Activated CD4-positive, alpha-beta T cell treated with anti-CD3 and anti-CD28 coated beads, Interleukin-2, amount 10 ng/mL, durations not matched to agents 7 days and 5 days (primary cell): ENCODE measurements at places on chromosomes 1 and 21. TPM values are rescaled to one million over a fixed set of nuclear protein-coding genes. Genes with fewer than 3 reads are reported as not detected.

NCF2 gene
- total RNA-seq, result 15.8 TPM

ITLN2 gene
- total RNA-seq, result not detected

GUCA2A gene
- not detected for total RNA-seq

DVL1 gene
- total RNA-seq, result 34.0 TPM

FAM72D gene
- 22.2 TPM for total RNA-seq

HES2 gene
- total RNA-seq, result 0.30 TPM

GRCh38 chr1:56125316-56125715 is 454.0 kb downstream of the PLPP3 start:
- no peak overlapping the region for H3K4me3 ChIP-seq
- no peaks in the 10 kb centered on the region for H3K4me1 ChIP-seq
- H3K36me3 ChIP-seq, result no peaks in the 10 kb centered on the region
- no peaks in the 10 kb centered on the region for H3K27me3 ChIP-seq
- H3K27ac ChIP-seq, result no peak overlapping the region
- no peak for DNase-seq

DNA sequence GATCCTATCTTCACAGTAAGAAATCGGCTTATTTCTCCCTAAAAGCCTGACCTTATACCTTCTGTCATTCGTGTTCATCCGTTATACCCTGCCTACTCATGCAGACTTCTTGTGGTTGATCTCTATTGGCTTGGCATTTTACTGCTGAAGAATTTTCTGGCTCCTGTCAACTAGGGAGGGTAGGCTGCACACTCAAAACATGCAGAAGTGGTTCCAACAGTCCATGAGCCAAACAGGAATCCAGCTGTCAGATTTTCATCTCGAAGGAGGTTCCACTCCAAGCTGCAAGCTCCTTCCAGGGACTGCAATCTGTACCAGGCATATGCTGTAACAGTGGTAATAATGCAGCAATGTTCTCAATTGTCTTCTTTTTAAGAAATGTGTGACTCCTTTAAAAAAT is 10.1 kb downstream of the DNAJC11 start:
- H3K27ac ChIP-seq, result no peak overlapping the region
- no peaks in the 10 kb centered on the region for H3K36me3 ChIP-seq
- no peak overlapping the region for H3K4me3 ChIP-seq

DNA sequence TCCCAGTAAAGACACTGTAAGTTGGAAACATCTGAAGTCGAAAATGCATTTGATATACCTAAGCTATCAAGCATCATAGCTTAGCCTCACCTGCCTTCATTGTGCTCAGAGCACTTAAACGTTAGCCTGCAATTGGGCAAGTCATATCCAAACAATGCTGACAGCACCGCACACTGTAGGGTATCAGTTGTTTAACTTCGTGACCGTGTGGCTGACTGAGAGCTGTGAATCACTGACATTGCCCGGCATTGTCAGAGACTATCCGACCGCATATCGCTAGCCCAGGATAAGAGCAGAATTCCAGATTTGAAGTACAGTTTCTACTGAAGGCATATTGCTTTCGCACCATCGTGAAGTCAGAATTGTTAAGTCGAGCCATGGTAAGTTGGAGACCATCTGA is 41.5 kb downstream of the GALNT2 start:
- H3K4me1 ChIP-seq, result peaks cover 96% of the 10 kb centered on the region
- no peaks in the 10 kb centered on the region for H3K27me3 ChIP-seq
- no peak for DNase-seq
- no peak overlapping the region for H3K4me3 ChIP-seq
- H3K36me3 ChIP-seq, result peaks cover 3% of the 10 kb centered on the region
- peak overlapping the region; percentile 51 for H3K27ac ChIP-seq

GRCh38 chr1:156492591-156493080 is 7.9 kb downstream of the MEF2D start:
- peaks cover 92% of the 10 kb centered on the region for H3K4me1 ChIP-seq
- no peaks in the 10 kb centered on the region for H3K27me3 ChIP-seq
- peaks cover 36% of the 10 kb centered on the region for H3K36me3 ChIP-seq
- H3K27ac ChIP-seq, result no peak overlapping the region

DNA sequence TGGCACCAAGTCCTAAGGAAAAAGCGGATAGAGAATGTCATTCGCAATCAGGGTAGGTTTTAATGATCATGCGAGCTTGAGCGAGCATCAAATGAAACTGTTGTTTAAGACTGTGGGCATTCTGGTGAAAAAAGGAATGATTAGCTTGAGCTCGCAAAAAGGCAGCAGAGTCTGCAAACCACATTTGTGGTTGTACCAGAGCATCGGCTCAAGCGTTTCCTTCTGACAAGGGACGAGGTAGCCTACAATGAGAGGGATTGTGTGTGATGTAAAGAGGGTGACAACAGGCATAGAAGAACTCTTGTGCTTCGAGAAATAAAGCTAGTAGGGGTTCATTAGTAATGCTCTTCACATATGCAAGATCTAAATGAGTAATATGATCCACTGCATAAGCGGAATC is 11.1 kb upstream of the CD48 start:
- peaks cover 3% of the 10 kb centered on the region for H3K36me3 ChIP-seq
- peak; percentile 23 for DNase-seq
- H3K4me1 ChIP-seq, result peaks cover 36% of the 10 kb centered on the region
- no peak overlapping the region for H3K4me3 ChIP-seq
- H3K27me3 ChIP-seq, result no peaks in the 10 kb centered on the region

DNA sequence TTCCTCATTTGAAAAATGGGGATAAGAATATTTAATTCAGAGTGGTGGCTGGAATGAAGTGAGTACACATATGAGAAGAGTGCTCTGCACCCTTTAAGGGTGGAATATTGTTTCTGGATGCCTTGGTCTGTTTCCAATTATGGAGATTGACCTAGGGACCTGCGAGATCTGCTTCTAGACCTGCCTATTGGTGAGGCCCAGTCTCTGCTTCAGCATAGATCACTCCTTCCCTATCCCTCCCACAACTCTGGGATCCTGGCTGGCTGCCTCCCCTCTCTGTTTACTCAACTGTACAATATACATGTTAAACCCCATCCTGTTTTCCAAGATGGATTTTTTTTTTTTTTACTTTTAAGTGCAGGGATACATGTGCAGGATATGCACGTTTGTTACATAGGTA is 6.4 kb upstream of the LDLRAD1 start:
- peaks cover 4% of the 10 kb centered on the region for H3K27me3 ChIP-seq
- peaks cover 3% of the 10 kb centered on the region for H3K36me3 ChIP-seq
- no peak overlapping the region for H3K27ac ChIP-seq

- peaks cover 7% of the 10 kb centered on the region for H3K4me1 ChIP-seq
- H3K36me3 ChIP-seq, result no peaks in the 10 kb centered on the region
- H3K27ac ChIP-seq, result no peak overlapping the region
These were observed 36.4 kb downstream of the RXRG start for GRCh38 chr1:165408518-165408917.

DNA sequence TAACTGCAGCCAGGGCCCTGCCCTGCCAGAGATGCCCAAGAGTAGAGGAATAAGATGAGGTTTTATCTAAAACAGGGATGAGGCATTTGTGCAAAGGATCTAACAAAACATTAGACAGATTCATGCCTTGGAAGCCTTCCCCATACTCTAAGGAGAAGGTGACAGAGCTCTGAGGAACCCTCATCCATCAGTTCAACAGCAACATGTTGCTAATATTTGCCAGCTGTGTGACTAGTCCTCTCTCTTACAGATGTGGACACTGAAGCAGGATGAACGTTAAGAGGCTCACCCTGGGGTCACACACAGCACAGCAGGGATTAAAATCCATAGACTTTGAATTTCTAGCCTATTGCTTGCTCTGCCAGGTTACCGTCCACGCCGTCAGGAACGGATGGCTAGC is 99.0 kb downstream of the ZBTB18 start:
- H3K4me1 ChIP-seq, result no peaks in the 10 kb centered on the region
- no peak overlapping the region for H3K4me3 ChIP-seq
- no peak for DNase-seq
- H3K36me3 ChIP-seq, result no peaks in the 10 kb centered on the region
- H3K27ac ChIP-seq, result no peak overlapping the region

GRCh38 chr1:118144684-118145083 is 40.3 kb downstream of the SPAG17 start:
- H3K4me3 ChIP-seq, result no peak overlapping the region
- no peaks in the 10 kb centered on the region for H3K4me1 ChIP-seq
- no peaks in the 10 kb centered on the region for H3K27me3 ChIP-seq
- H3K27ac ChIP-seq, result no peak overlapping the region

DNA sequence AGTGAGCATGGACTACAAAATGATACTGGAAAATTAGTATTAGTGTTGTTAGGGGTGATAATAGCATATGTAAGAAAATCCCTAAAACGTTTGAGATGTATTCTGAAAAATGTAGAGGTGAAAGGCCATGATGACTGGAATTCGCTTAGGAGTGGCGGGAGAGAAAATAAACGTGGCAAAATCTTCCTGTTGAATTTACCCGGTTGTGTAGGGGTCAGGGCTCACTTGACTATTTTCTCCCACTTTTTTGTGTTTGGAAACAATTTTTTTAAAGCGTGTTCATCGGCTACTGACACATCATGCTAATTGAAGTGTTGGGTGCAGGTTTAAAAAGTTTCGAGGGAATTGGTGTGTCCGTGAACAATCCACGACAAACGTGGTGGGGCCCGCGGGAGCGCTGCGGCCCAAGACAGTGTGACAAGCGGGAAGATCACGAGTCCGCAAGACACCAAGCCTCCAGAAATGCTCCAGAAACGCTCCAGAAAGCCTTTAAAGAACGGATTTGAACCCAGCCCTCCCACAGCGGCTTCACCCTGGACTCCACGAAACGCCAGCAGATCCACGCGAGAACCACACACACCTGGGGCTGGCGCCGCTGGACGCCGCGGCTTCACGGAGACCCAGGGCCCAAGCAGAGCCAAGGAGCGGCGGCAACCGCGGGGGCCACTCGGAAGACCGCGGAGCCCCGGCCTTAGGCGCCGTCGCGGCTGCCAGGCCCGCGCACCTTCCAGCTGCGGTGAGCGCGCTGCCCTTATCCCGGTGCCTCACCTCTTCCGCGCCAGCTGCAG is 573 bp downstream of the PSMG1 start:
- no peak for DNase-seq
- H3K27ac ChIP-seq, result peak overlapping the region; percentile 97
- peaks cover 56% of the 10 kb centered on the region for H3K4me1 ChIP-seq
- peak overlapping the region; percentile 98 for H3K4me3 ChIP-seq
- no peaks in the 10 kb centered on the region for H3K27me3 ChIP-seq

DNA sequence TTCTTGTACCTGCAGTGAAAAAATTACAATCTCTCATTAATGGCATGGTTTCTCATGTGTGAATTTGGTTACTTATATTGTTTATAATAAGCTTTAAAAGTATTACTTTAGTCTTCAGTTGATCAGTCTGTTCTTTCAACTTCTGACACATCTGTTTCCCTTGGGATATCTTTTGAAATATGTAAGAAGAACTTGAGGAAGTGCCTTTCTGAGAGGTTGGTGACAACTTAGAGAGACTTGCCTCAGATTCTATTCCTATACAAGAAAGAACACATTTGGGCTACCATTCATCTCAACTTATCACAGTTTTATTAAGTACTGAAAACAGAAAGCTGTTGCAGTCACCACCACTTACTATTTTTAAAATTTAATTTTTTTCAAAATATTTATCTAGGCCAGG is 8.1 kb downstream of the AKNAD1 start:
- no peak overlapping the region for H3K4me3 ChIP-seq
- DNase-seq, result no peak
- no peaks in the 10 kb centered on the region for H3K36me3 ChIP-seq
- peaks cover 19% of the 10 kb centered on the region for H3K4me1 ChIP-seq
